ENCODE measurements at places on chromosomes 12 and 14.

GRCh38 chr14:35231207-35231760, 60.9 kb upstream of the PSMA6 start:
- peak; percentile 72 for DNase-seq

GRCh38 chr14:92890830-92891588, 31.9 kb upstream of the CHGA start:
- DNase-seq, result no peak

DNA sequence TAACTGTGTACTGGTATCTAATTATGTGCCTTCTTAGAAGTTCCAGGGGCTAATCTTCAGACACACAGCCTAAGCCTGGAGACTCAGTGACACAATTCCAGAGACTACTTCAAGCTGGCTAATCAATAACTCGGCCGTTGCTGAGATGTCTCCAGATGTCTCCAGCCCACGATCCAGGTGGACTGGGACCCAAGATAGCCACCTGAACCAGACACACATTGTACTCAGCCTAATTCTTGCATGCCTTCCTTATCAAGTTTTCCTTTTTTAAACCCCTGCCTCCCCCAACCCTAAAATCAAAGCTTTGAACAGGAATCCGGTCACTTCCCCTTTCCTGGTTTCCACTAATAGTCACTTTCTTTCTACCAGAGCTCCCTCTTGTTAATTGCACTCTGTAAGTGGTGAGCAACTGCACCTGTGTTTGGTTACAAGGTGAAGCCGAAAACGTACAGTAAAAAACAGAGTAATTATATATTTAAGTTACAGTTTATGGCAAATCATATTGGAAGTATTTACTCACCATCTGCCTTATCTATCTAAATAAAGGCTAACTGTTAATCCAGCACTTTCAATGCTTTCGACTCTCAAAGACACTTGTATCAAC, 39.8 kb upstream of the PTGDR start:
- no peak for DNase-seq

GRCh38 chr14:65565948-65566347, 153.4 kb downstream of the FUT8 start:
- DNase-seq, result no peak

- no peak for DNase-seq
Observed at GRCh38 chr12:89323568-89324218, 28.6 kb downstream of the DUSP6 start.

DNA sequence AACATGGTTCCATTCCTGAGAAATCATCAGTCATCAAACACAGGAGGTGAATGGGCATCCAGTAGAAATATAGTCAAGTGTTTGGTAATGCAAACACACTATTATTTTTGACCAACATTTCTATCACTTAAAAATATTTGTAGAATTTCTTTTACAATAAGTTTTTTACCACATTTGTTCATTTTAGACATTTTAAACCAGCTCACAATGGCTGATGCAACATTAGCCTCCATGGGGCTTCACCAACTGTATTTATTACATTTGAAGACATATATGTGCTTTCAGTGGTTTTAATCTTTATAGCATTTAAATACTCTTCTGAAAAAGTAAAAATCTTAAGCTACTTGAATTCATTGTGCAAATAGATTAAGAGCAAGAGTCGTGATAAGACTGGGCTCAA, 1201.4 kb upstream of the TMEM132C start:
- DNase-seq, result no peak

DNA sequence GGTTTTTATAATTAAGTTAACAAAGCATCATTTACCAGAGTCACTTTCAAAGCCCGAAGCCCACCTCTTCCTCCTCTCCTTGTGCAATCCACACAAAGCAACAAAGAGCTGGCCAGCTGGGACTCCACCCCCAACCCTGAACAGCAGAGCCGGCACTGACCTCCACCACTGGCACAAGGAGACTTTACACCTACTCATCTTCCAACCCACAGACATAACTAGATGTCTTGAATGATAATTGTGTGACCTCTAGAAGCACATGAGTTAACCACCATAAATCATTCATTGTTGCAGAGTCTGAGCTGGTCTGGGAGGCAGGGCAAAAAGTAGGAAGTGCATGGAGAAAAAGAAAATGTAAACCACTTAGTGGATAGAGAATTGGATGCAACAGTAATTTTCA, 72.2 kb downstream of the ST8SIA1 start:
- DNase-seq, result no peak

DNA sequence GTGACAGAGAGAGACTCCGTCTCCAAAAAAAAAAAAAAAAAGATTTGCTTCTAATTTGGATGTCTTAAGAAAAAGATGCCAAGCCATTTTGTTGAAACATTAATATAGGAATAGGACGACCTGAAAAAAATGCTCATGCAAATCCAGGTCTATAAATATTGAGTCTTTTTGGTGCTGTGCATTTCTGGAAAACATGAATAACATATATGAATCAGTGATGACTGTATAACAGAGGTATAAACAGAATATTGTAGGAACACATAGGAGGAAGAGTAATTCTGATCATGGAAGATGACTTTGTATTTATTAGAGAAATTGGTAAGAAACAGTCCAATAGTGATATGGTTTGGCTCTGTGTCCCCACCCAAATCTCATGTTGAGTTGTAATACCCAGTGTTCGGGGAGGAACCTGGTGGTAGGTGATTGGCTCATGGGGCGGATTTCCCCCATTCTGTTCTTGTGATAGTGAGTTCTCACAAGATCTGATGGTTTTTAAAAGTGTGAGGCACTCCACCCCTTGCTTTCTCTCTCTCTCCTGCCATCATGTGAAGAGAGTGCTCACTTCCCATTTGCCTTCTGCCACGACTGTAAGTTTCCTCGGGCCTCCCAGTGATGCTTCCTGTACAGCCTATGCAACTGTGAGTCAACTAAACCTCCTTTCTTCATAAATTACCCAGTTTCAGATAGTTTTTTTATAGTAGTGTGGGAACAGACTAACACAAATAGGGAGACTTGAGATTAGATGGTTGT, 3.0 kb upstream of the SRSF5 start:
- DNase-seq, result no peak

DNA sequence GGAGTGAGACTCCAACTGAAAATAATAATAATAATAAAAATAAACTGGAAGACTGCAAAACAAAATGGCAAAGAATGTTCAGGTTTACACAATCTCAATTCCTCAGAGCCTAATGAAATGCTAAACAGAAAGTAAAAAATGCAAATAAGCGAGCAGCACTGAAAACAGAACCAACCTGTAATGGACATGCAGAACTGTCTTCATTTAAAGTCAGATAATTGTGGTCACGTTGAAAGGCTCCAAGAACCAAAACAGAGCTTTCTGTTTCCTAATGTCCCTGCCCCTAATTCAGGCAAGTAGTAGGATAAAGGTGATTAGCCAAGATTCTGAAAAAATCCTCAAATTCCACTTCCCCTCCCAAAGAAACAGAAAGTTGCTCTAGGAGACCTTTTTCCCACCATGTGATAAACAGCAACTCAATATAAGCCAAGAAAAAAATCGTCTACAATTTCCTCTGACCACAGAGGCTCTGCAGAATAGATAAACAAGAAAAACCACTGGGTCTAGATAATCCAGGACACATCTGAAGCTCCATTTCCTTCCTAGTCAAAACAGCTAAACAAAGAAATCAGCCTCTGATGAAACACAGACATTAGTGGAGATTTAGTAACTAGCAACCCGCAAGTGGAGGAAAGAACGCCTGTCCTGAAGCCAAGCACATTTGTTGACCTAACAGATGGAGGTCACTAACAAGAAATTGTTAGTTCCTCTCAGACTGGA, 3.0 kb downstream of the MIS18BP1 start:
- DNase-seq, result peak; percentile 54

- peak; percentile 71 for DNase-seq
Observed at GRCh38 chr14:70901269-70901668, 6.0 kb upstream of the PCNX1 start.

DNA sequence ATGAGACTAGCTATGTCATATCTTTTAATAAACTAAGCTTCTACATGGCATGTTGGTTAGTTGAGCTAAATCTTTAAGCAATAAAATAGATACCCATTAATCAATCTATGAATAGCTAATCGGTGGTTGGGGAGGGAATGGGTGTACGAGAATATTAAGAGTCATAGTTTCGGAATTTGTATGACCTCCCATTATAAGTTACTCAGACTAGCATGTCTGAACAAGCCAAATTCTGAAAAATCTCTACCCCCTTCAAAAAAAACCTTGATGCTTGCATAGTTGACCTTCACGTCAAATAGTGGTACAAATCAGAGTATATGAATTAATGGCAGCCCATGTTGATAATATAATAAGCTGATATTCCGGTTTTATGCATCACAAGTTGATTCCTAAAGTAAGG, 60.0 kb downstream of the PLEKHG7 start:
- DNase-seq, result no peak

DNA sequence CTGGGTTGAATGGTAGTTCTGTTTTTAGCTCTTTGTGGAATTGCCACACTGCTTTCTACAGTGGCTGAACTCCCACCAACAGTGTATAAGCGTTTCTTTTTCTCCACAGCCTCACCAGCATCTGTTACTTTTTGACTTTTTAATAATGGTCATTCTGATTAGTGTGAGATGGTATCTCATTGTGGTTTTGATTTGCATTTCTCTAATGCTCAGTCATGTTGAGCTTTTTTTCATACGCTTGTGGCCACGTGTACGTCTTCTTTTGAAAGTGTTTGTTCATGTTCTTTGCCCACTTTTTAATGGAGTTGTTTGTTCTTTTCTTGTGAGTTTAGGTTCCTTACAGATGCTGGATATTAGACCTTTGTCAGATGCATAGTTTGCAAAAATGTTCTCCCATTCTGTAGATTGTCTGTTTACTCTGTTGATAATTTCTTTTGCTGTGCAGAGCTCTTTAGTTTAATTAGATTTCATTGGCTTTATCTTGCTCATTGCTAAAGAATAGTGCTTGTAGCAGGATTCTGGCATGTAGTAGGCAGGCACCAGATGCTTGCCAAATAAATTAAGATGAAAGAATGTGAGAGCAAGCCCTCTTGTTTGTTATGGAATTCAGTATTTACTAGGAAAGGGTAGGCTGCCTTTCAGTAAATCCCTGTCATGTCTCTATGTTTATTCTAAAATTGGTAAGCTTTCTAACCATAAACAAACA, 86.8 kb downstream of the PDE3A start:
- DNase-seq, result no peak
